ENCODE measurements at places on chromosomes 3 and 15.

- DNase-seq = no peak
Measured at GRCh38 chr15:85367741-85368140, 12.7 kb upstream of the AKAP13 start.

DNA sequence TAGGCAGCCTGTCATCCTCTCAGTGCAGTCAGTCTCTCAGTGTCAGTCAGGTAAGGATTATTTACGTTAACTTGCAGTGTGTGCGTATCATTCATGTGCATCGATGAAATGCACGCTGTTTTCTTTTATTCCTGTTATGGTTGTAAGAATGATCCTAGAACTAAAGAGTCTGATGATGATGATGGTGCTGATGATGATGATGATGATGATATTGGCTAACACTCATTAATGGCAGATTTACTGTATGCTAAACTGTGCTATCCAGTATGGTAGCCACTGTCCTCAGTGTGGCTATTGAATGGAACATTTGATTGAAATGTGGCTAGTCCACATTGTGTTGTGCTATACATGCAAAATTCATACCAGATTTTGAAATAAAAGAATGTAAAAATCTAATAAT is 39.4 kb downstream of the FANCI start:
- DNase-seq = no peak

DNA sequence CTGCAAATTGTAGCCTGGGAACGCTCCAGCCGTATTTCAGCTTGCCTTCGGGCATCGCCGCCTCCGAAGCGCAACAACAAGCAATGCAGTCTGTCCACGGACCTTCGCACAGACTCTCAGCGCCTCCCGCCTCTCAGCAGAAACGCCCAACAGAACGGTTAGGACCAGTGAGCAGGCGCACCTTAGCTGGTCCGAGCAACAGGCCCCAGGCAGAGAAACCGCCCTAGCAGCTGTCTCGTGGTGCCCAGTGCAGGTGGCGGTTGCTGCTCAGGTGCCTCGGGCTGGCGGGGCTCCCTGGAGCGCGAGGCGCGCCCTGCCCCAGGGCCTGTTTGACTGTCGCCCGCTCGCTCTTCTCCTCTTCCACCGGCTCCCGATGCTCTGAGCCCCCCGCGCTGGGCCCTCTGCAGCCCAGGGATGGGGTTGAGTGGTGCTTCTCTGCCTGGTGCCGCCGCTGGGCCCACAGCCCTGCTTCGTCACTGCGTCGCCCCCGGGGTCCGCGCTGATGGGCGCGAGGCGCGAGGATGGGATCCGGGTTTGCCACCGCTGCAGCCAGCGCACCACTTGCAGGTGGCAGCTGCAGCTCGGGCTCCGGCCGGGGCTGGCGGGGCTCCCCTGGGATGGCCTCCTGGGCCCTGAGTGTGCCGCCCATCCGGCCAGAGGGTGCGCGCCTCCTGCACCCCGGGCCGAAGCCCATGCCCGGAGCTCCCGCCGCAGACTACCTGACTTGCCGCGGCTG is 268.4 kb upstream of the FRG2C start:
- no peak for DNase-seq

GRCh38 chr3:196195664-196196265 is 15.4 kb downstream of the ZDHHC19 start:
- DNase-seq = no peak

DNA sequence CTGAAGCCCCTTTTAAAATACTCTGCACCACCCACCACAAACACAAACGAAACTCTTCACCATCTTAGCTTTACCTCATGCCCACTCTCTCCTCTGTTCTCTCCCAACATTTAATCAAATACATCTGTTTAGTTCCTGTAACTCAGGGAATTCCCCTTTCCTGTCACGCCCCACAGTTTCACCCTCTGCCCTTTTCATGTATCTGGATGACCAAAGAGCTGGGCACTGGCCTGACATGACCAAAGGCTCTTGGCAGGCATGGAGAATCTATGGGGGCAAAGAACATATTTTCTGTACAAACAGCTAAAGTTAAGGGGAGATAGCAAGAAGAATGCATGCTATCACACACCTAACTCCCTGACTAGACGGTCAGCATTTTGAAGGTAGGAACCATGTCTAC is 270.0 kb downstream of the TBL1XR1 start:
- DNase-seq = no peak

GRCh38 chr3:31288641-31289100 is 244.1 kb upstream of the STT3B start:
- DNase-seq = no peak

GRCh38 chr15:59150185-59150584 is 45.2 kb downstream of the CCNB2 start:
- DNase-seq = no peak
